ENCODE measurements at places on chromosomes 2 and 18.

- DNase-seq: peak; percentile 59
Measured at GRCh38 chr18:36688020-36688965, 140.5 kb downstream of the TPGS2 start.

DNA sequence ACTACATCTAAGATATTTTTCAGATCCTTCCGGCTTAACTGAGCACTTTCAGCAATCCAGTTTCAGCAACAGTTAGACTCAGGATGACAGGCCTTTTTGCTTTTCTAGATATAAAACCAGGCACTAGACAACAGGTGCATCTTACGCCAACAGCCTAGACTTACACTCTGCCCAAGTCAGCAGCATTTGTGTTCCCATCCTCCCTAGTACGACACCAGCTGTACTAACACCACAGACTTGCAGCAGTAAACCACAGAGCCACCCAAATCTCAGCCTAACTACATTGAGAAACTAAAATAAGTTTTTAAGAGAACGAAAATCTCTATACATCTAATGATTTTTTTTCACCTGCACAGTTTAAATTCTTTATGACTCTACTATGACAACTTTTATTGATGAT lies 89.9 kb upstream of the DNMT3A start:
- DNase-seq: no peak

DNA sequence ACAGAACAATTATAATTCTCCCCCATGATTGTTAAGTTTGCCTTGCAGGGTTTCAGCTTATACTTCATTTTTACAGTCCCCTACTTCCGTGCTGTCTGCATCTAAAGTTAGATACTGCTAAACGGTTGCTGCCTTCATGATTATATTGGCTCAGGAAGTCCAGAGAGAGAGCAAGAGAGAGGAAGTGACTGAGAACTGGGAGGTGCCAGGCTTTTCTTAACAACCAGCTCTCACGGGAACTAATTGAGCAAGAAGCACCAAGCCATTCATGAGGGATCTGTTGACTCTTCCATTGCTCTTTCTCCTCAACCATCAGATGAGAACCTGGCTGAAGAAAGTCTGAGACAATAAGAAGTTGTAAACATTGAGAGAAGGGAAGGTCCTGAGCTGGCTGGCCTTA lies 125.5 kb upstream of the SIX2 start:
- DNase-seq: no peak

DNA sequence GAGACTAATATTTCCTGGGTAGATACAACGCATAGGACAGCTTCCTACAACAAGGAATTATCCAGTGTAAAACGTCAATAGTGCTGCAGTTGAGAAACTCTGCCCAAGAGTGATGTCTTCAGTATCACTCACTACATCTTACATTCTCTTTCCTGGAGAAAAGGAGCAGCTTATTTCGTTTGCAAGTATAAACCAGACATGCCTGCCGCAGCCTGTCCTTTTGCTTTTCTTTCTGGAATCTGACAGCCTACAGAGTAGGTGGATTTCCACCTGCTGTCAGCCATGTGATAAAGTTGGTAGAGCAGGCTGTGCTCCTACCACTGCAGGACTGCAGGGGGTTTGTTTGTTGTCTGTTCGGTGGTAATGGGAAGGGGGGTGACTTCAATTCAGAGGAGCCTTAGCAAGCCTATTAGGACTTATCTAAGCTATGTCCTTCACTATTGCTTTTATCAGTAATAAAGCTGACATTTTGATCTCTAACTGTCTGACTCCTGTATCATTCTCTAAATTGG lies 439.1 kb downstream of the GRB14 start:
- no peak for DNase-seq

Measured in cerebellar cortex (tissue), 1 donor.